D721Med (cell line): ENCODE measurements at places on chromosomes 1 and 21.

DNA sequence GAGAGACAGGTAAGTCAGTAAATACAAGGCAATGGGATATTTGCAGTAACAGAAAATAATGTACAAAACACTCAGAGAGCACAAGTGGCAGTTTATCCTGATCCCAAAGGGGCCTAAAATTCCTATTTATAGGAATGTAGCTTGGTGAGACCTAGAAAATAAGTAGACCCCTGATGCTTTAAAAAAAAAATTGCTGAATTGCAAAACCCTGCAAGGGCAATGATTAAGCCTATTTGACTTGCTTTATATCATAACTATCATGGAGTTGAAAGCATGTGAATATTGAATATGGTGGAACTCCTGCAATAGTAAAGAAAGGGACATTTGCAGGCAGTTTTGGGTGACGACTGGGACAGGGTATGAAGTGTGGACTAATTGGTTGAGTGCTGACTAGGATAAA, 101.9 kb upstream of the C1orf21 start:
- no peak for DNase-seq

DNA sequence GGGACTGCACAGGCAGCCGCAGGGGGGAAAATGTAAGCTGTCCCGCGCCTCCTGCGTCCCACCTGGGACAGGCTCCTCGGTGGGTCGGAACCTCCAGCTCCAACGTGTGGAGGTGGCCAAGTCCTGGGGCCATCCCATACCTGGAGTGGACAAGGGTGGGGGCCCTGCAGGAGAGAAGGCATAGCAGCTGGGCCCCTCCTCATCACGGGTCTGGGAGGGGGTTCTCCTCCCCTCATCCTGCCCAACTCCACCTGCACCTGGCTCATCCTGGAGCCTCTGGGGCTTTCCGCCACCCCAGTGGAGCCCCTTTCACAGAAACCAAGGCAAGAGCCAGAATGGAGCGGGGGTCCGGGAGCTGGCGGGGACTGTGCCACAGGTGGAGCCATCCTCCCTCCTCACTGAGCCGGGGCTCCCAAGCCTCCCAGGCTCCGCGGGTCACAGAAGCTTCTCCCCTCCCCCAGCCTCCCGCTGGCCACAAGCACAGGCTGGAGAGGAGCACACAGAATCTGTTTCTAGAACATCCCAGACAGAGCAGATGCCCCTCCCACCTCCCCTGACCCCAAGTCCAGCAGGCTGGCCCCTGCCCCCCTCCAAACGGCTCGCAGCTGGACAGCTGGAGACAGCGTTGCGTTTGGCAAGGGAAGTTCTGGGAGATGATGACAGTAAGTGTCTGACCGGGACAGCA, 65.8 kb downstream of the MEGF6 start:
- DNase-seq = no peak

GRCh38 chr1:101241485-101242225, 4.8 kb downstream of the S1PR1 start:
- DNase-seq = no peak

GRCh38 chr1:228284521-228284920, 76.7 kb downstream of the OBSCN start:
- no peak for DNase-seq

- no peak for DNase-seq
Observed at GRCh38 chr1:171890131-171890530, 48.8 kb downstream of the DNM3 start.

GRCh38 chr1:54777011-54777410, 12.7 kb upstream of the PARS2 start:
- DNase-seq = no peak

DNA sequence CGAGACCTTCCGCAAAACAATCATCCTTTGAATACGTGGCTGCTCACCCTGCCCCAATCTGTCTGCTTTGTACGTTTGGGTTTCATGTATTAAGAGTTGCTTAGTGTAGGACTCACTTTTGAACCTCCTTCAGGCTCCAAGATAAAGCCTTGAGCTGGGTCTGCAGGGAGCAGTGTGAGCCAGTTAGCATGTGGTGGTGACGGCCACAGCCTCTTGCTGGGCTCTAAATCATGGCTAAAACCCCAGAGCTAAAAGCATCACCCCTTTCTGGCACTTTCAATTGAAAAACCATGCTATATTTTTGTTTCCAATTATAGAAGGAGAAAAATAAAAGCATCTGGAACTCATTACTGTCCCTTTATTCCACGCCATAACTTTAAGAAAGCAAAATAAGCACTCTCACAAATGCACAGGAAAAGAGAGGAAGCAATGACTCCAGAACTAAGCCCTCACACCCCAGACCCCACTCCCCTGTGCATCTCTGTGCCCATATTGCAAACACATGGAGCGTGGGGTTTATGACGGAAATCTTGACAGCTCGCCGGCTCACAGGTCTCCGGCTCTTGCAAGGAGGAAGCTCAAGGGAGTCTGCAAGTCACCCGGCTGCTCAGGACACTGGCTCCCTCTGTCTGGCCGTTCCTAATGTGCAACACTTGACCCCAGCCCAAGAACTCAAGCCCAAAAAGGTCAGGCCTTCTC, 135.5 kb downstream of the MIS18A start:
- no peak for DNase-seq

DNA sequence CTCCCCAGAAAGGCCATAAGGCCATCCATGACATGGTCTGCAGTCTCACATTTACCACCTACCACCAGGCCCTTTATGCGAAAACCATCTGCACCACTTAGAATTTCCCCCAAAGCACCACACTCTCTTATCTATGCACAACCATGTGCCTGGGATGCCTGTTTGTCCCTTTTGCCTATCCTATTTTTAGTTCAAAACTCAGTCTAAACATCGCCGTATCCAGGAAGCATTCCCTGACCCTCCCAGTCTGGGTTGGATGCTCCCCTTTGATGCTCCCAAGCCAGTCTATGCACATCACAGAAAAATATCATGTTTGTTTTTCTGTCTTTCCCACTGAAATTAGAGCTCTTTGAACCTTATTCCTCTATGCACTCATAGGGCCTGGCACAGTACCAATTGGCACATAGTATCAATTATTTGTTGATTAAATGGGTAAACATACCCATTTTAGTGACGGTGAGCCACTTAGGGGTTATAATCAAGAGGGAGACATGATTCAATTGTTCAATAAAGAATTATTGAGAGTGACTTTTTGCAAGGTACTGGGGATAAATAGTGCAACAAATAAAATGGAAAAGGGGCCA, 6.7 kb downstream of the MPL start:
- no peak for DNase-seq
